ENCODE measurements at places on chromosomes 1 and 21.

GRCh38 chr1:198558402-198558801, 17.9 kb upstream of the ATP6V1G3 start:
- DNase-seq, result no peak

GRCh38 chr1:76239470-76239918, 164.9 kb downstream of the ST6GALNAC3 start:
- no peak for DNase-seq

GRCh38 chr21:45699966-45700365, 56.4 kb downstream of the PCBP3 start:
- DNase-seq, result no peak

- DNase-seq, result peak; percentile 66
Measured at GRCh38 chr21:36718951-36719501, 20.1 kb downstream of the SIM2 start.

DNA sequence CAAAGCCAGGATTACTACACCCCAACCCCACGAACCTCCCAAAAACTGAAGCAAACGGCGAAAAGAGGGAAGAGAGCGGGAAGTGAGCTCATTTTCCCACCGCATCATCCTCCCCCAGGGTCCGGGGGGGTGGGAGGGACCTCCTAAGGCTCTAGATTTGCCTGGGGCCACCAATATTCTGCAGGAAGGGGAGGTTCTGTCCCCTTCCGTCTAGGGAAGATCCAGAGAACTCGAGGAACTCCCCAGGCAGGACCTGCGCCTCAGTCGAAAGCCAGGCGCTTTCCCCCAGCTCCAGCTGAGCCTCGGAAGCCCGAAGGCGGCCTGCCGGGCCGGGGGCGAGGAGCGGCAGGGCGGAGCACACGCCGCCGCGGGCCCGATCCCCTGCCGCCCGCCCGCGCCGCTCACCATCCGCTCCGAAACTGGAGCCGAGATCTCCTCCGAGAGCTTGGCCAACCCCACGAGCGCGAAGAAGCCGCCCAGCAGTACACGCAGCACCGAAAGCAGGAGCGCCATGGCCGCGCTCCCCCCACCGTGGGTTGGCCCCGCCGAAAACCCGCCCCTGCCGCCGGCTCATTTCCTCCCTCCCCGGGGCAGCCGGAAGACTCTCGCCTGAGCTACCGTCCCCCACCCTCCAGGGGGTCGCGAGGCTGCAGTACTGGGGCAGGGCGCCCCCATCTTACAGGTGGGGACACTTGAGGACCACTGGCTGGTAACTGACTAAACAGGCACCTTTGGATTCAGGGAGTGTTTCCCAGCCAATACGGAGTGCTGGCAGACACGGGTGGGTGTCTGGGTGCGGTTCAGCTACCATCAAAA, at the start of gene TMEM35B:
TMEM35B (minus strand) TSS at position 555 of the 816 bp plus-strand sequence; CDS start at position 513, 42 bp downstream.
- DNase-seq, result peak; percentile 48

DNA sequence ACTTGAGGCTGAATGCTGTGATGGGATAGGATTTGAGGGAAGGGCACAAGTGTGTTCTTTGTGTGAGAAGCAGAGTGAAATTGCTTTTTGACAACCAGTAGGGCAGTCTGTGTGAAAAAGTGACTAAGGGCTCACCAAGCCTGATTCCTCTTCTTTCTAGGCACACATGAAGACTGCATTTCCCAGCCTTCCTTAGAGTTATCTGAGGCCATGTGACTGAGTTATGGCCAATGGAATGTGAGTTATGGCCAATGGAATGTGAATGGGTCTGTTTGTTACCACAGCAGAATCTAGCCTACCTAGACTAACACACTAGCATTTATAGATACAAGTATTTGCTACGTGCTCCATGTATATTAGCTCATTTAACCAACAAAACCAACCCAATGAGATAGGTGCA, 35.3 kb upstream of the DIRAS3 start:
- DNase-seq, result no peak

DNA sequence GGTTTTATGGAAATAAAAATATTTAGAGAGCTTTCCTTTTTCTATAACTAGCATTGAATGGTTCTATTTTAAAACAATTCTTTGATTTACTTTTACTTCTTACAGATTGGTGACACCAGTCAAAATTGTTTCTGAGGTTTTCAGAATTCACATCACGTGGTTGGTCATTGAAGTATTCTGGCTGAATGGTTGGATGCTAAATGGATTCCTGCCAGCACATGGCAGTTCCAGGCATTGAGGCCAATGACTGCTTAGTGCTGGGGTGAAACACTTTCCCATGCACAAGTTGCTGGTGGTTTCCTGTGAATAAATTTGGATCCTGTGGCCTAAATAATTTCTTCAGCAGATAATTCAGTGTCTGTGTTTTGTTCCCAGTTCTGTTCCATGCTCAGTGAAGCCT, 20.6 kb downstream of the NCAM2 start:
- no peak for DNase-seq

DNA sequence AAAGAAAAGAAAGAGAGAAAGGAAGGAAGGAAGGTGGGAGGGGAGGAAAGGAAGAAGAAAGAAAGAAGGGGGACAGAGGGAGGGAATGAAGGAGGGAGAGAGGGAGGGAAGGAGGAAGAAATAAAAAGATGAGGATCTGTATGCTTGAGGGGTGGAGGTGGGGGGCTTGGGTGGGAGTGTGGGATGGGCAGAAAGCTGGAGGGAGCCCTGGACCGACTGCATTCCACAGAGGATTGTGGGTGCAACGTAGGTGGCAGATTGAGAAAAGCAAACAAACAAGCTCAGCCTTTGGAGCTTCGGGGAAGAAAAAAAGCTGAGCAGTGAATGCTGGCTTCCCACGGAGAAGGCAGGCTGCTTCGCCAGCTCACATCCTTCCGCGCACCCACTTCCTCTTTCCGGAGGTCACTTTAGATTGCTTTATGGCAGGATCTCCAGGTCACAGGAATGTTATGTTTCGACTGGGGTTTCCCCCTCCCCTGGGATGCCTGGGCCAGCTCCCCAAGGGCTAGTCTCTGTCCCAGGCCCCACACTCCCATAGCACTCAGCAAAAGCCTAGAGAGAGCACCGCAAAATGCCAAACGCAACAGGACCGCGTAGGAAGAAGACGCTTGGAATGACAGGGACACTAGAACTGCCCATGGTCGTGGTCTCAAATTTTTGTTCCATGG, 20.7 kb upstream of the LGALS8 start:
- DNase-seq, result peak; percentile 82

Data from ELF-1 (cell line).